ENCODE measurements at places on chromosomes 5 and 9.

DNA sequence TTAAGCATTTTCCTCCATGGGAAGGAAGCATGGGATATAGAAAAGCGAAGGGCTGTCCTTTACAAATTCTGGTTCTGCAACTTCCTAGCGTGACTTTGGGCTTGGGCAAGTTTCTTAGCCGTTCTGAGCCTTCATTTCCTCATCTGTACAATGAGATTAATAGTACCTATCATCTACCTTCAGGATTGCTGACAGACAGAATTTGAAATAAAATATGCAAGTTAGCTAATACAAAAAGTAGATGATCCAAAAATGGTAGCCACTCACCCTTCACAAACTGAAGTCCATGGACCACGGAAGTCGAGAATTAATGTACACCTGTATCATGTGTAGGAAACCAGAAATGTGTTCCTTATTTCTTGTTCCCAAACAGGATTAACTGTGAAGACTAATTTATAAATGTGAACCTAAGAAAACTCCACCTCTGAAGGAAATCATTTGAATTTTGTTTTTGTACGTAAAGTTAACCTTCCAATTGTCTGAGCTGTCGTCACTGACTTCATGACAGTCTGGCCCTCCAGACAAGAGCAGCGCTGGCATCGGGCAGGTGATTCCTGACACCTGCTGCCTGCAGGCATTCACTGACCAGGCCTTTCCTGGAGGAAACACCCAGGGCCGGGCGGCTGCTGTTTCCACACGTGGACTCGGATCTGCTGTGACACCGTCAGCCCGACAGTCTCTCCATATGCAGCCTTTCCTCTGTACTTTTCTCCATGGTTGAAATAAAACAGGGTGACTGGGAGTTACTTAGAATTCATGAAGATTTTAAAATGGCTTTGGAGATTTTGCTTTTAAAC is 63.4 kb downstream of the PSMB7 start:
- DNase-seq: no peak

DNA sequence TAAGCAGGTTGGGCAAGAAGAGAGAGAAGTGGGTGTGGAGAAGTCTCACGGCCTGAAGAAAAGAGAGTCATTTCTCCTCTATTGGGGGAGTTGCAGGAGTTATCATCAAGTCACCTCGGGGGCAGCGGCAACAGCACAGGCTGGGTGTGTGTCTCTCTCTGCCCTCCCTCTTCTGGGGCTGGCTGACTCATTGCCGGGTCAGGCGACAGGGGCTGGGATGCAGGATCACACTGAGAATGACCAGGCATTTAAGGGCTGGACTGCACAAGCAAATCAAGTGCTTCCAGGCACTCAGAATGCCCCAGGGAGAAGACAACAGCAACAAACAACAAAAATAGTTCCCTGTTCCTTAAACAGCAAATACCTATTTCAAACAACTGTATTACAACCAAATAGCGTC is 6.3 kb upstream of the EQTN start:
- DNase-seq: no peak

- DNase-seq: no peak
Observed at GRCh38 chr5:36943584-36943983, 67.0 kb downstream of the NIPBL start.

GRCh38 chr5:135322744-135323143 is 76.3 kb downstream of the MACROH2A1 start:
- DNase-seq: no peak

DNA sequence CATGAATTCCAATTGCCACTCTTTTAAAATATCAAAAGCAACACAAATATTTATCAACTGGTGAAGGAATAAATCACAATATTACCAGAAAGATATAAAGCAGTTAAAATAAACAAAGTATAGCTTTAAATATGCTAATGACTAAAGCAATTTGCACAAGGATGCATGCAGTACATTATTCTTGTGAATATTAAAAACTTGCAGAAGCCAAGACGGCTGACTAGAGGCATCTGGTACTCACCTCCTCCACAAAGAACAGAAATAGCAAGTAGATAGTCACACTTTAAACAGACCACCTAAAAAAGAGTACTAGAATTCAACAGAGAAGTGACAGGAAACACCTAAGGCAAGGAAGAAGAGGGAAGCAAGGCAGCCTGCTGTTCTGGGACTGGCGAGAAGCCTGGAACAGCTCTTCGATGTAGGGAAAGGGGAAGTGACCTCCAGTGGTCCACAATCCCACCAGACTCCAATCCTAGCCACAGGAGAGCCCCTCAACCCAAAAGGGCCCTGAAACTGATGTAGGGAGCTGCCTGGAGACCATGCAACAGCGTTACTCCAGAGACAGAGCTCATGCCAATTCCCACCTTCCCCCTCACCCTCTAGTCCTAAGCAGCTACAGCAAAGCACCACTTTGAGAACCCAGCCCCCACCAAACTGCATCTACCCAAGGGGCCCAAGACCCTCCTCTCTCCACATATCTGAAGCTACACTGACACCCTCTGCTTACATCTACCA is 86.3 kb downstream of the LPAR1 start:
- no peak for DNase-seq

DNA sequence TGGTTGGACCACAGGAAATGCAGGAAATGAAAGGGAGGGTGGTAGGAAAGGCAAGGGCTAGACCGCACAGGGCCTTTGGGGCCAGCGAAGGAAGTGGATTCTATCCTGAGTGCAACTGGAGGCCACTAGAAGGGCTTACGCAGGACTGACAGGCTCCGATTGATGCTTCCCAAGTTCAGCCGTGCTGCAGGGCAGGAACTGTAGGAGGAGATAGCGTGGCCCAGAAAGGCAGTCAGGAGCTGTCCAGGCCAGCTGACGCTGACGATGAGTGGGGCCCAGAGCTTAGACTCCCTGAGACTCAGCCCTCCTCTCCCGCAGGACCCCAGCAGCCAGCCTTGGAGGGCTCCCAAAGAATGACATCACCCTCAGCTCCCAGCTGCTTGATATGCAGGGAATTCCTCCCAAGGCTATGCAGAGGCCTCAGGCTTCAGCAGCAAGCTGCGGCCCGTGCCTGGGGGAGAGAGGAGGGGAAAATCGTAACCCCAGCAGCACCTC is 48.8 kb downstream of the KCNIP1 start:
- no peak for DNase-seq

DNA sequence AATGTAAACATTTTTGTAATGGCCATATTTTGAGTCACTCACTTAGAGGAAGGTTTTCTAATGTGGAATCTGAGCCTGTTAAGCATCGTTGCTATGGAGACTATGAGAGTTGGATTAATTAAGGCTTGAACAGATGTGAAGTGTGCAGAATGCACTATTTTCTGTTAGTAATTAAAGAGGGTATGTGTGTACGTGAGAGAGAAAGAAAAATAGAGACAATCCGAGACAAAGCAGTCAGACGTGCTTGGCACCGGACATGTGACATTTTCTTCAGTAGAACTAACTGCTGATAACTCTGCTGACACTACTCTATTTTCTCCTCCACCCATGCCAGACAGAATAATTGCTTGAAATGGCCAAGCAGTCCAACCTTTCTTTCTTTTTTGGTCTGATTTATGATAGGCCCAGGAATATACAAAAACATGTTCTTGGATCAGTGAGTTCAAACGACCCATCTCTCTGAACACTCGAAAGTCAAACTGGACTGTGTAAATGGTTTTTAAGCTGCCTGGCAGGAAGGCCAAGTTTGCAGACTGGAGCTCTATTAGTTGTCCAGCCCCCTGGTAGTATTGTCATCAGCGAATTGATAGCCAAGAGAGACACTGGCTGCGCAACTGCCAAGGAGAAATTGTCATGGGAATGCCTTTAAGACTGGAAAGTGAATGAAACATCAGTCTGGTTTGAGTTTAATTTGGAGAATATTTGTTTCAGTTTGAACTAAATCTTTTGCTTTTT is 322.1 kb downstream of the ARHGEF28 start:
- DNase-seq: no peak

DNA sequence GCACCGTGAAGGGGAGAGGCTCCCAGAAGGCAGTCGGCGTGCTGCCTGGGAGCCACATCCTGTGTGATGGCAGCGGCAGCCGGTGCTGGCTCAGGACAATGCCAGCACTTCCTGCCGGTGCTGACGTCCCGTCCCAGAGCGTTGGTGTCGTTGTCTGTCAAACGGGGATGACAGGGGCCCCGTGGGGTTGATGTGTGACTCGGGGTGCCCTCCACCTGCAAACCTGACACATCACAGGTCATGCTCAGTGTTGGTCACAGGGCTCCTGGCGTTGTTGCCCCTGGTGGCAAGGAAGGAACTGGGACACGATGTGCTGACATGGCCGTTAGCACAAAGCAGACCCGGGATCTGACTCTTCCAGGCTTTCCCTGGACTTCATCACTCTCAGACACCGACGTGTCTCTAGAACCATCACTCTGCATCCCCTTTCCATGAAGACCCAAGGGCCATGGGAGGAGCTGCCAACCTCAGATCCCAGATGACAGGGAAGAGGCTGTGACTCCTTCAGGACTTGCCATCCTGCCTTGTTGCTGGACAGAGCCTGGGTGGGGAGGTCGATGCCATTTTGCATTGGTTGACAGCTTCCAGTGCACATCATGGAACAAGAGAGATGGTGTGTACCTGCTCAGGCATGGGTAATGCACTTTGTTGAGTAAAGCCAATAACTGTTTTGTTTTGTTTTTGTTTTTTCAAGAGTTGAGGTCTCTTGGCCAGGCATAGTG is 21.5 kb downstream of the PLPP7 start:
- DNase-seq: peak; percentile 7

DNA sequence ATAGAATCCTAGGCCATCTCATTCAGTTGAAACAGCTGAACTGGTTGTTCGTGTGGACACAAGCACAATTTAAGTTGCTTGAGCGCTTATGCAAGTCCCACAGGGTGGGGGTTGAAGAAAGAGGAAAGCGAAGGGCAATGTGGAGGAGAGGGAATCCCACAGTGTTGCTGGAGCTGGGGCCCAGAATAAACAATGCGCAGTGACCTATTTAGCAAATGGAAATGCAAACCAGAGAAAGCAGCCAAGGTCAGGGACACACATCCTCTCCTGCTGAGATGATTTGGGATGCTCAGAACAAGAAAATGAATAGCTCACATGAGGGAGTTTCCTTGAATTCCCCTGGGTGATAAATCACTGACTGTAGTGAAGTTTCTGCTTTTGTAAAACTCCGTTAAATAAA is 838.3 kb downstream of the TLE4 start:
- no peak for DNase-seq

DNA sequence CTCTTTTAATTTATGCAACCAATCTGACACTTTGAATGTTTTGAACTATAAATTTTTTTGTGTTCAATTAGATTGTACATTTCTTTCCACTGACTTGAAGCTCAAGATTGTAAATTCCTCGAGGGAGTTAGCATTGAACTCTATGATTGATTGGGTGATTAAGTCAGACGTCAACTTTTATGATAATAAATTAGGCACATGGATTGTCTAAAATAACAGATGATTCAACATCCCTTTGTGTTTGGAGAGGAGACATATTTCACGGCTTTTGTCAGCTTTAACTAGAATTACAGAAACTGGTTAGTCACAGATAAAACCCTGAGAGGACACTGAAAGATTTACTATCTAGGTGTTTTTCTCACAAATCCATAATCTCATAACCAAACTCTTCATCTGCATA is 32.7 kb upstream of the TXNDC8 start:
- DNase-seq: no peak

DNA sequence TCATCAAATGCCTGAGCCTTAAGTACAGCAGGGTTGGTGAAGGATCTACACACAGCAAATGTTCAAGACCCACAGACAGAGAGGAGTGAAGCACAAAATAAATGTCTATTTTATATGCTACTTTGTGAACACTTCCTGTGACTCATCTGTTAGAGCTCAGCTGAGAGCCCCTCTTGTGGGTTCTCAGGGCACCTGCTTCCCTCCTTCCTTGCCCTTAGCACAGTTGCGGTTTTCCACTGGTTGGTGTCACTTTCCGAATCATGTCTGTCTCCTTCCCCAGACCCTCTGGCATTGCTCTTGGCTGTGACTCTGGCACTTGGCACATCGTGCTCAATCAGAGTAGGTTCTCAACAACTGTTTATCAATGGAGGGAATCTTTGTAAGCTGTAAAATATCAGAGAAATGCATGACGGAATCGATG is 128.5 kb upstream of the STC2 start:
- DNase-seq: no peak

- DNase-seq: no peak
Observed at GRCh38 chr9:105855987-105856386, 161.6 kb downstream of the TMEM38B start.

- no peak for DNase-seq
Observed at GRCh38 chr9:117744856-117745389, 40.7 kb downstream of the TLR4 start.

GRCh38 chr5:159181152-159181551 is 28.2 kb downstream of the RNF145 start:
- DNase-seq: no peak

- DNase-seq: no peak
Observed at GRCh38 chr5:93078082-93079038, 502.7 kb downstream of the NR2F1-AS1 start.

DNA sequence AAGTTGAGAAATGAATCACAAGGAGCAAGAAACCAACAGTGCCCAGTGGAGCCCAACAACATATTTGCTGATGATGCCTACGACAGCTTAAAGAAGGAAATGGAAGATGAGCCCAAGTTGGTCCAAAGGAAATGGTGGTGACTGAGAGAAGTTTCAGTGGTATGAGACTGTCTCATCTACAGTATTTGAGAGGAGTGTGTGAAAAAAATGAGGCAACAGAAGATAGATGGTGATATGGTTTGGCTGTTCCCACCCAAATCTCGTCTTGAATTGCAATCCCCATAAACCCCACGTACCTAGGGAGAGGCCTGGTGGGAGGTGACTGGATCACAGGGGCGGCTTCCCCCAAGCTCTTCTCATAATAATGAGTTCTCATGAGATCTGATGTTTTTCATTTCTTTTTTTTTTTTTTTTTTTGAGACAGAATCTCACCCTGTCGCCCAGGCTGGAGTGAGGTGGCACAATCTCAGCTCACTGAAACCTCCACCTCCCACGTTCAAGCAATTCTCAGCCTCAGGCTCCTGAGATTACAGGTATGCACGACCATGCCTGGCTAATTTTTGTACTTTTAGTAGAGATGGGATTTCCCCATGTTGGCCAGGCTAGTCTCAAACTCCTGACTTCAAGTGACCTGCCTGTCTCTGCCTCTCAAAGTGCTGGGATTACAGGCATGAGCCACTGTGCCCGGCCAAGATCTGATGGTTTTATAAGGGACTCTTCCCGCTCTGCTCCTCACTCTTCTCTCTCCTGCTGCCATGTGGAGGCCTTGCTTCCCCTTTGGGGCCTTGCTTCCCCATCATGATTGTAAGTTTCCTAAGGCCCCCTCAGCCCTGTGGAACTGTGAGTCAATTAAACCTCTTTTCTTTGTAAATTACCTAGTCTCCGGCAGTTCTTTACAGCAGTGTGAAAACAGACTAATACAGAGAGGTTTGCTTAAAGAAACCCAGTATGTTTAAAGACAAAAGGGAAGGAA is 30.2 kb downstream of the EFCAB9 start:
- no peak for DNase-seq

- DNase-seq: peak; percentile 59
Observed at GRCh38 chr9:113355040-113355596, 5.8 kb downstream of the BSPRY start.

- DNase-seq: no peak
Observed at GRCh38 chr9:102587281-102587680, 407.9 kb upstream of the CYLC2 start.

GRCh38 chr9:129759319-129759718 is 6.5 kb upstream of the PTGES start:
- no peak for DNase-seq

GRCh38 chr9:130815242-130815808 is 19.7 kb upstream of the ABL1 start:
- DNase-seq: no peak

GRCh38 chr5:65359981-65360380 is 121.7 kb downstream of the ADAMTS6 start:
- no peak for DNase-seq

- DNase-seq: no peak
Observed at GRCh38 chr5:13477118-13477737, 467.3 kb downstream of the DNAH5 start.

GRCh38 chr9:90579181-90579580 is 63.4 kb downstream of the DIRAS2 start:
- DNase-seq: no peak

All from hematopoietic multipotent progenitor cell treated with erythropoietin and hydrocortisone succinate and interleukin-3 and kit ligand, for 8 days (in vitro differentiated cells).